Mammary epithelial cell (primary cell): ENCODE measurements at places on chromosomes 7 and 10. TPM values are rescaled to one million over a fixed set of nuclear protein-coding genes. Genes with fewer than 3 reads are reported as not detected.

DNA sequence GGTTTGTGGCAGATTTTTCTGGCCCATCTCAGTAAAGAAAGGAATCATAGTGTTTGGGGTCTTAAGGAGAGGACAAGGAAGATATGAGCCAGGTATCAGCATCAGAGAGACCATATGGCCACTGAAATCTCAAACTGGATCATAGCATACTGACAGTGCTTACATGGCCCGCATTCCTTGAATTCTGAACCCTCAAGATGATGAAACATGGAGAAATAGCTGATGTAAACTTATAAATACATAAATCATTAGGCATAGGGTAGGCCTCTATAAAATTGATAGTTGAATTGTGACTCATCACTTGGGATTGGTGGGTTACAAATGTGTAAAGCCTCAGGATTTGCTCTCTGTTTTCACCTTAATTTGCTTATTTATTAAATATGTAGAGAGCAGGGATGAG, 688.5 kb downstream of the CNTNAP2 start:
- no peak for DNase-seq

DNA sequence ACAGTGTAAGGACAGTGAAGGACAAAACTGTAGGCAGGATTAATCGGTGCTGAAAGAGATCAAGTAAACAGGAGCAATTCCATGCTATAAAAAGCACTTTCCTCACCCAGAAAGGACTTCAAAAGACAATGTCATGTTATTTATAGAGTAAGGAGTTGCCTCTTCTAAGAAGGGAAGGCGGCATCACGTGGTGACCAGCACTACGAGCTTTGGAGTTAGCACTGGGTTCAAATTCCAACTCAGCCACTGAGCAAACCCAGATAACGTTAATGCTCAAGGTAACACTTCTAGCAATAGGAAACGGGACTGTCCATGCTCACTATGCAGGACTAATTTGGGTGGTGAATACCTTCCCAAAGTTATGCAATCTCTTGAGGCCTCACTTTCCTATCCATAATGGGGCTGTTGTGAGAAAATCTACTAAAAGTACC, 715 bp upstream of the PANK1 start:
- no peak for DNase-seq

DNA sequence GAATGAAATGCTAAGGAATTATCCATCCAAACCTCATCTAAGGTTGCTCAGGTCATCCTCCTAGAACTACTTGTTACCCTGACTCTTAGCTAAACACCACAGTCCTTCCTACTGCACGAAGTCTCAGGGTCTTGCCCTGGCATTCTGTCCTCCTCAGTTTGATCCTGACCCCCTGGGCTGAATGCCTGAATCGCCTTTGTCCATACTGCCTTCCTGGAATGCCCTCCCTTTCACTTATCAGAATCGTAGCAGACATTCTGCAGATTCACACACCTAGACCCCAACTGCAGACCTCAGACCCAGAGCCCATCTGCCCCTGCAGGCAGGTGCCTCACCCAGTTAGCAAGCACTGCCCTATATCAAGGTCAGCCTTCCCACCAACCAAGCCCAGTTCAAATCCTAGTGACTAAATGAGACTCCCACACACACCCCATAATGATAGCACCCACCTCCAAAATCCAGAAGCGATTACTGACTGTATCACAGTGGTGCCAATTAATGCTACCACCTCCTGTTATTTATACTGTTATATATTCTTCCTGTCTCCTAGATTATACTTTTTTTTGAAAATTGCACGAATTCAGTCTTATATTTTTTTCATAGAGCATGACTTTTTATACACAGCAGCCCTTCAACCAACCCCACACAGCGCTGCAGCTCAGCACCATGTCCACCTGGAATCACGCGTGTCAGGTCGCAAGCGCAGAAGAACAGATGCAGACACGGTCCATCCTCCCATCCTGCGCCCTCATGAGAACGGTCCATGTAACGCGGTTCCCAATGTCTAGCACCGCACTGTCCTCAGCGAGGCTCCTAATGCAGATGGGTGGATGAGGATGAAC, 3.7 kb downstream of the PARD3 start:
- DNase-seq: no peak

The IQUB gene
- 0.26 and 0.27 TPM in 2 replicates for total RNA-seq

The ENO4 gene
- not detected for total RNA-seq
